ENCODE measurements at places on chromosomes 1 and 21.

GRCh38 chr1:22872981-22873664 is 99.5 kb downstream of the LACTBL1 start:
- no peak for DNase-seq

GRCh38 chr1:232754930-232755329 is 50.3 kb upstream of the MAP10 start:
- no peak for DNase-seq

GRCh38 chr21:41374867-41375533 is 13.2 kb downstream of the MX2 start:
- DNase-seq = no peak

DNA sequence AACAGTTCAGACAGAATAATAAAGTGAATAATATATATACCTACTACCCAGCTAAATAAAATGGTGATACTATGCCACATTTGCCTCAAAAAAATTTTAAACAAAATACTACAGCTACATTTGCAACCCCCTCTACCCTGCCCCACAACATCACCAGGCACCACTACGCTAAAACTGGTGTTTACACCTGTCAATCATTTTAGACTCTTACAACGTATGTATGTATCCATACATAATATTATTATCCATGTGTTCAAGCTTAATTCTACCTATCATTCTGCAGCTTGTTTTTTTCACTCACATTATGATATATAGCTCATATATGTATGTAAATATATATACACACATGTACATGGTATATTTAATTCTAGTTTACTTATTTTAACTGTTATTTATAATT is 62.5 kb downstream of the NIBAN1 start:
- DNase-seq = no peak

DNA sequence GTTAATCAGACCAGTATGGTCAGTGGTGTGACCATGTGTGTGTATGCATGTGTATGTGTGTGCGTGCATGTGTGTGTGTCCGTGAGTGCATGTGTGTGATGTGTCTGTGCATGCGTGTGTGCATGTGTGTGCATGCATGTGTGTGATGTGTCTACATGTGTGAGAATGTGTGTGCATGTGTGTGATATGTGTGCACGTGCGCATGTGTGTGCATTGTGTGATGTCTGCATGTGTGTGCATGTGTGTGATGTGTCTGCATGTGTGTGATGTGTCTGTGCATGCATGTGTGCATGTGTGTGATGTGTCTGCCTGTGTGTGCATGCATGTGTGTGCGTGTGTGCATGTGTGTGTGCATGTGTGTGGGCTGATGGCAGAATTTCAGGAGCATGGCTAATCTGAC is 58.2 kb downstream of the SIK1 start:
- DNase-seq = no peak

- no peak for DNase-seq
Observed at GRCh38 chr1:162373541-162374260, 3.0 kb downstream of the SPATA46 start.

- no peak for DNase-seq
Observed at GRCh38 chr1:53325326-53326087, 2.4 kb downstream of the LRP8 start.

DNA sequence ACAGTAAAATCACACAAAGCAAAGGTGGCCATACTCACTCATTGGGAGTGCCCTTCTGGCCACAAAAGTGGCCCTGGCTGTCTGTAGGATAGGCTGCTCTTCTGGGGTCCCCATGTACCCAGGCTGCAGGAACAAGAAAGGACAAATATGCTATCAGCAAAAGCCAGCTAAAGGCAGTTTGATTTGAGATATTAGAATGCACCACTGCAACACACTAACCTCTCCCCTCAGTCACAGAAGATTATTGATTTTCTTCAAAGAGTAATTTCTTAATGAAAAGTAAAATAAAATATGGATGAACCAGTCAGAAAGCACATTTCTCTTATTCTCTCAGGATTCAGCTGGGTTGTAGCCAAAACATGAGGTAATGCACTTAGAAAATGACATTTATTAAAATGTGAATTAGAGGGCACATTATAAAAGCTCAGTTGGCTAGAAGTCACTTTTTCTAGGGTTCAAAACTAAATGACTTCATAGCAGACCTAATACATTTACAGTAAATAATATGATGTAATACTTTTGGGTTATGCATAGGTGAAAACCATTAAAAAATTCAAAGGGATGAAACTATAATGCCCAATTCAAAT is 140.8 kb downstream of the LHX8 start:
- DNase-seq = no peak

- no peak for DNase-seq
Observed at GRCh38 chr1:53765657-53766056, 26.7 kb upstream of the GLIS1 start.

- DNase-seq = no peak
Observed at GRCh38 chr1:208113011-208113410, 131.2 kb downstream of the PLXNA2 start.

- no peak for DNase-seq
Observed at GRCh38 chr21:39073717-39074116, 109.5 kb downstream of the PSMG1 start.

DNA sequence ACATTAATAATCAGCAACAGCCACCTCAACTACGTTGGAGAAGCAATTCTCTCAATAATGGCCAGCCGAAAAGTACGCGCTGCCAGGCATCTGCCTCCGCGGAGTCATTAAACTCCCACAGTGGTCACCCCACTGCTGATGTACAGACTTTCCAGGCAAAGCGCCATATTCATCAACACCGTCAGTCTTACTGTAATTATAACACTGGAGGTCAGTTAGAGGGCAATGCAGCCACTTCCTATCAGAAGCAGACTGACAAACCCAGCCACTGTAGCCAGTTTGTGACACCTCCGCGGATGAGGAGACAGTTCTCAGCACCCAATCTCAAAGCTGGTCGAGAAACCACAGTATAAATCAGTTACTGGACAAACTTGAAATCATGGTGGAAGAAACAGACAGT is 93.9 kb downstream of the KIF1B start:
- DNase-seq = no peak

GRCh38 chr1:183734543-183735036 is 70.3 kb upstream of the RGL1 start:
- no peak for DNase-seq

GRCh38 chr21:43467785-43468184 is 40.9 kb upstream of the SIK1 start:
- no peak for DNase-seq

GRCh38 chr1:59156051-59156450 is 140.8 kb upstream of the FGGY start:
- no peak for DNase-seq

DNA sequence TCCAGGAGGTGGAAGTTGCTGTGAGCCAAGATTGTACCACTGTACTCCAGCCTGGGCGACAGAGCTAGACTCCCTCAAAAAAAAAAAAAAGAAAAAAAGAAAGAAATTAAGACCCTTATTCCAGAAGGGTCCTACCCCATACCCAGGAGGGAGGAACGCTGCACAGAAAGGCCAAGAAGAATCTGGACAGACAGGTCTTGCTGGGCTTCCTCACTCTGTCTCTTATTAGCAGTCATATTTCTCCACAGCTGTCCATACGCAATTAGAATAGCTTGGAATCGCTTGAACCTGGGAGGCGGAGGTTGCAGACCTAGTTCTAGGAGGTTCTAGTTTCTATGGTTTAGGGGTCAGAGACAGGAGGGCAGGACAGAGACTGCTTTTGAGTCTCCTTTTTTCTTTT is 3.2 kb upstream of the PAQR7 start:
- DNase-seq = no peak

- DNase-seq = no peak
Observed at GRCh38 chr21:44433791-44434567, 21.3 kb upstream of the LRRC3 start.

- no peak for DNase-seq
Observed at GRCh38 chr1:93993731-93994130, 84.5 kb upstream of the GCLM start.

DNA sequence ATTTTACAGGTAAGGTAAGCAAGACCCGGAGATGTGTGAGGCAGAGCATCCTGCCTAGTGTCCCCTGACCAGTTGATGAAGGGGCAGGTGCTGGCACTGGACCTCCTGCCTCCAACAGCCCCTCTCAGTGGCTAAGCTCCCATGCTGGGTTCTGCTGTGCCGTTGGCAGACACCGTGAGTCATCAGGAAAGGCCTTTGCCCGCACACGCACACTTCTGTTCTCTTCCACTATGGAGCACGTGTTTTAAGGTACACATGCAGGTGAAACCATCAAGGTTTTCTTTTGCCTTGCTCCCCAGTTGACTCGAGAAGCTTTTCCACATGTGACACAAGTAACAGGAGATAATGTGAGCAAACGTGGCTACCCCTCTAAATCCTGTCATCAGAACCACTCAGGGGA is 207.9 kb downstream of the RRAGC start:
- DNase-seq = no peak

DNA sequence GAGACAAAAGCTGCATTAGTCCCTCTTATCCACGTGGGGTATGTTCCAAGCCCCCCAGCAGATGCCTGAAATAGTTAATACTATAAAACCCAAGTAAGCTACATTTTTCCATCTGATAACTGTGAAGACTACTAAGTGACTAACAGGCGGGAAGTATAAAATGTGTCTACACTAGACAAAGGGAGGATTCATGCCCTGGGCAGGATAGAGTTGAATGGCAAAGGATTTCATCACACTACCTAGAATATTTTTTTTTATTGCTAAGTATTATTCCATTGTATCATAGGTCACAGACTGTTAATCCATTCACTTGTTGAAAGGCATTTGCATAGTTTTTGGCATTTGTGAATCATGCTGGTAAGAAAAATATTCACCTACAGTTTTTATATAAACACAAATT is 26.4 kb upstream of the CFHR4 start:
- DNase-seq = no peak

GRCh38 chr1:239717097-239717917 is 330.9 kb downstream of the CHRM3 start:
- no peak for DNase-seq

DNA sequence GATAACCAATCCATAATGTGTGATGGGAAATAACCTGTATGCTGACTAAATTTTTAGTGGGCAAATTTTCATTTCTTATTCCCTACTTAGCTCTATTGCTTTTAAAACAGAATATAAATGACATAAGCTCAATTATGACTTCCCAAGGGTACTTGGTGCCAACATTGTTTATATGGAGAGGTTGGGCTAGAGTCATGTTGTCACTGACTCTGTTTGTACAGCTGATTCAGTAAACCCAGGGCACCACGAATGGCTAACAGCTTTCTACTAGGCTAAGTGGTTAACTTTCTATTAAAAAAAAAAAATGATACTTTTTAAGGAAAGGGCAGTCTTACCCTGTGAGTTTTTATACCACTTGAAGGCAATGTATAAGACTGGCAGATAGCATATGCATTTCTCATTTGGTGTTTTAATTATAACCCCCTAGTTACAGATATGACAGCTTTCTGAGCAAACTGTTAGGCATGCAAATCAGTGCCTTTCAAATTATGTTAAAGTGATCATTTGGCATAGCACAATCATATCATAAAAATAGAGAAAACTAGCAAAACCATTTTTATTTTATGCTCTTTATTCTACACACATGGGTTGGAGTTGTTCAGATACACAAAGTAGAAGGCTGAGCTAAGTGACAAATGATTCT is 147.1 kb downstream of the DNM3 start:
- no peak for DNase-seq

DNA sequence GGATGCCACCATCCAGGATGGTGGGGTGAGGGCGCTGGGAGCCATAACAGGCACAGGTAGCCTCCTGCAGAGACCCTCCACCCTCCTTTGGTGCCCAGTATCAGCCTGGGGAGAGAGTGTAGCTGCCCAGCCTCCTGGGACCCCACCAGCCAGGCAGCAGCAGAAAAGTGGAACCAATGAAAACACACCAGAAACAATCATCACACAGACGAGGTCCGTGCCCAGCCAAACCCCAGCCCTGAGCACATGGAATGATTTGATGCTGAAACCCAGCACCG is 285.1 kb downstream of the PTPRU start:
- no peak for DNase-seq

DNA sequence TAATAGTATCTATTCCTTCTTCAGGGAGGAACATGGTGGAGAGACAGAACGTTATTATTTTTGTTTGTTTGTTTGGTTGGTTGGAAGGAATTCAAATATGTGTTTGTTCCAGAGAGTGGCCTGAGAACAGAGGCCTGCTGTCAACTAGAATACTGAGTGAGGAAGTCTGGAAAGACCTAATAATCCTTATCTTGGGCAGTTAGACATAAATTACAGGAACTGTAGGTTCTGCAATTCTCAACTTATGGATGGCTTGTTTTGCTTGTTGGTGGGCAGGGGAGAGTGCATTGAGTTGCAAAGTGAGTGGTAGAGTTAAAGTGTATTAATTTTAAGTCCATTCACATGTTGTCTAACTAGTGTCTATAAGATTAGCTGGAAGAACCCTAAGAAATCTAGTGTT is 197.6 kb downstream of the BACH1 start:
- DNase-seq = no peak

GRCh38 chr1:155884031-155884960 is 24.9 kb downstream of the SYT11 start:
- no peak for DNase-seq

DNA sequence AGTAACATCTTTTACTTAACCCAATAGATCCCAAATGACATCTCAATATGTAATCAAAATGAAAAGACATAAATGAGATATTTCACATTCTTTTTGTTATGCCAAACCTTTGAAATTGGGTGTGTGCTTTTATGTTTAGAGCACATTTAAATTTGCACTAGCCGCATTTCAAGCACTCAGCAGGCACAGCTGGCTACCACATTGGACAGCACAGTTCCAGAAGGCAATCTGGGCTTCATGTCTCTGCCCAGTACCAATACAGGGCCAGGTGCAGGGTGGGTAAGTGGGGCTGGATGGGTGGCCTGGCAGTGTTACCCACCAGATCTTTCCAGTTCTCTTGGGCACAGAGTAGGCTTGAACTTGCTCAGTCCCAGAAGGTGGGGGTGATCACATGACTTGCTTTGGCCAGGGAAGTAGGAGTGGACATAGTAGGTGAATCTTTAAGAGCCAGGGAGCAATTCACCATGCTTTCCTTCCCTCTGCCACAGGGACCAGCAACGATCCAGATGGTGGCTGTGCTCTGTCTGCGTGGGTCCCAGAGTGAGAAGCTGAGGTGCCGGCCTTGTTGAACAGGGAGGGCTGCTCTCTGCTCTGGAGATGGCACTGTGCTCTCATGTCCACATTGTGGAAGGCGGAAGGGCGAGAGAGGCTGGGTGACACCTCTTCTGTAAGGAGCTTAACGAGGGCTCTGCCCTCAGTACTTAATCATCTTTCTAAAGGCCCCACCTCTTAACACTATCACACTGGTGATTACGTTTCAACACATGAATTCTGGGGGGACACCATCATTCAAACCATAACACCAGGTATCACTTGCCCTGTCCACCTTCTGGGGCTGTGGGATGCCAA is 261.4 kb downstream of the GRIK3 start:
- DNase-seq = no peak

DNA sequence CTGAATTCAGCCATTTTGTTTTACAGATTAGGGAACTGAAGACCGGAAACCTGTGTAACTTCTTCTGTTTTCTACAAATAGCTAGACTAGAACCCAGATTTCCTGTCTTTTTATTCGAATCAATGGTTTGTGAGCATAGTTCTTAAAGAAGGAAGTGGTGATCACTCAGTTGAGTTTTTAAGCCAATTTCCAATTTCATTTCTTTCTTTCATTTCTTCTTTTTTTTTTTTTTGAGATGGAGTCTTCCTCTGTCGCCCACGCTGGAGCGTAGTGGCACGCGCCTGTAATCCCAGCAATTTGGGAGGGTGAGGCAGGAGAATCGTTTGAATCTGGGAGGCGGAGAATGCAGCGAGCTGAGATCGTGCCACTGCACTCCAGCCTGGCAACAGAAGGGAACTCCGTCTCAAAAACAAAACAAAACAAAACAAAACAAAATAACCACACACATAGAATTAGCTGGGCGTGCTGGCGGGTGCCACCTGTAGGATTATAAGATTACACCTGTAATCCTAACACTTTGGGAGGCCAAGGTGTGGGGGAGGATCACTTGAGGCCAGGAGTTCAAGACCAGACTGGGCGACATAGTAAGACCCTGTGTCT is 3.0 kb upstream of the MDM4 start:
- DNase-seq = no peak

Data from stimulated activated CD4-positive, alpha-beta T cell treated with anti-CD3 and anti-CD28 coated beads, Interleukin-15, amount 100 ng/mL, for 1 hour (primary cell).